Activated CD4-positive, CD25-positive, alpha-beta regulatory T cell (primary cell): ENCODE measurements at places on chromosomes 12 and 14.

GRCh38 chr12:54716261-54716660 is 68.1 kb upstream of the DCD start:
- DNase-seq, result no peak

GRCh38 chr14:100715803-100716202 is 10.9 kb upstream of the DLK1 start:
- DNase-seq, result no peak

- no peak for DNase-seq
These were observed 17.7 kb downstream of the WNT5B start for GRCh38 chr12:1646569-1647284.

DNA sequence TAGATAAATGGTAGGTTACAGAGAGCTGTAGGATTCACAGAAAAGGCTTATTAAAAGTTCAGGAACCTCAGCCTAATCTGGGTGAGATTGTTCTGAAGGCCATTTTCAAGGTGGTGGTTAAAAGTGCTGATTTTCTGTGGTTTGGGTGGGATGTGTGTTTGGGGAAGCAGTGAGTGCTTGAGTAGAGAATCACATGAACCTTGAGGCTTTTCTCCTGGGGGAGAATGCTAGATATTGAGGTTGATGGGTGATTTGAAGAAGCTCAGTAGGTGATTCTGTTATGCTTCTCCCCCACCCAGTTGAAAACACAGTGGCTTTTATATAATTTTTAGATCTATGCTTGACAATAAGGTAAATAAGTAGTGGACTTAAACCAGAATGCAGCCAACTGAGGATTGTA is 420.9 kb downstream of the PCNX1 start:
- DNase-seq, result no peak

- no peak for DNase-seq
These were observed 78.7 kb downstream of the PPM1A start for GRCh38 chr14:60327447-60328331.

DNA sequence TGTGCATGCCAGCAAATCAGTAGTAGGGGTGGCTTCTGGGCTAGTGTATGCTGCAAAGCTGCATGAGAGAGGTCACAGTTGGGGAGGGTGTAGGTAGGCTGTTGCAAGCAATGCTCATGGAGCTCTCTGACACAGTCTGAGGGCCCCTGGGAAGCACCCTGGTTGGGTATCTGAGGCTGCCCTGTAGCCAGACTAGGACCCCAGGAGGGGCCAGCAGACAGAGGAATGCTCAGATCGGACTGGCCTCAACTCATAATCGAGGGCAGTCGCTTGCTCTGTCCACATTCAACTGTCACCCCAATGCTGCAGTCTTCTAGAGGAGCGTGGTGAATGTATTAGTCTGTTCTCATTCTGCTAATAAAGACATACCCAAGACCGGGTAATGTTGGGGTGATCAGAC is 204.0 kb upstream of the ALG10 start:
- no peak for DNase-seq

DNA sequence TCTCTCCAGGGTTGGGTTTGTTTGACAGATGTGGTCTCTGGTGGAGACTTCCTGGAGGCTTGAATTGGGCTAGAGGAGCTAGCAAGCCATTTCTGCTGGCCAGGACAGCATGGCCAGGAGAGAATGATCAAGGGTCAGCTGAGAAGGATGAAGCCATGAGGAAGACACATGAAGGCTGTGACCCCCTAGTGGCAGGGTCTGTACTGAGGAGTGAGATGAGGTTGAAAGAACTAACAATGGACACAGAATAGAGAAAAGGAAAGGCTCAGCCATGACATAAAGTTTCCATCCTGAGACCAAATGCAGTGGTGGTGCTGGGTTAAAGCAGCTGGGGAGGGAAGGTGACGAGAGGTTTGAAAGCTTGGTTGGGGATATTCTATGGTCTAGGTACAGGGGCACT is 89.9 kb downstream of the NT5DC3 start:
- no peak for DNase-seq

GRCh38 chr12:116346741-116347140 is 69.2 kb upstream of the MED13L start:
- no peak for DNase-seq

DNA sequence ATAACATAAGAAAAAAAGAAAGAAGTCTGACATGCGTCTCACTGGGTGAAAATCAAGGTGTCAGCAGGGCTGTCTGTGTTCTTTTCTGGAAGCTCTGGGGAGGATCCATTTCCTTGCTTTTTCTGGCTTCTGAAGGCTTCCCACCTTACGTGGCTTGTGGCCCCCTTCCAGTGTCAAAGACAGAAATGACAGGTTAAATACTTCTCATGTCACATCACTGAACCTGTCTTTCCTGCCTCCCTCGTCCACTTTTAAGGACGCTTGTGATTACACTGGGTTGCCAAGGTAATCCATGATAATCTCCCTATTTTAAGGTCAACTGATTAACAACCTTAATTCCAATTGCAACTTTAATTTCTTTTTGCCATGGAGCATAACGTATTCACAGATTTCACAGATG is 4.6 kb upstream of the PHC1 start:
- DNase-seq, result no peak

DNA sequence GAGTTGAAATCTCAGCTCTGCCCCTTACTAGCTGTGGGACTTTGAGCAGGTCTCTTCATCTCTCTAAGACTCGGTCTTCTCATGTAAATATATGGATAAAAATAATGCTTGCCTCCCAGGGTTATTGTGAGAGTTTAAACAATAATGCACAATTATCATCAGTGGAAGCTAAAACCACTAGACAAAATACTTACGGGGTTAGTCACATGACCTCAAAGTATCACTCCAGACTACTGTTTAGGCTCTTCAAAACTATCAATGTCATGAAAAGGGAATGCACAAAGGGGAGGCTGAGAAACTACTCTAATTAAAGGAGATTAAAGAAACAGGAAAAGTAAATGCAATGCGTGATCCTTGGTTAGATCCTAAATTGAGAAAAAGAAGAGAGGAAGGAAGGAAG is 24.5 kb upstream of the TSPAN11 start:
- DNase-seq, result no peak

- DNase-seq, result no peak
These were observed 76.6 kb downstream of the HSPB8 start for GRCh38 chr12:119255314-119255713.

DNA sequence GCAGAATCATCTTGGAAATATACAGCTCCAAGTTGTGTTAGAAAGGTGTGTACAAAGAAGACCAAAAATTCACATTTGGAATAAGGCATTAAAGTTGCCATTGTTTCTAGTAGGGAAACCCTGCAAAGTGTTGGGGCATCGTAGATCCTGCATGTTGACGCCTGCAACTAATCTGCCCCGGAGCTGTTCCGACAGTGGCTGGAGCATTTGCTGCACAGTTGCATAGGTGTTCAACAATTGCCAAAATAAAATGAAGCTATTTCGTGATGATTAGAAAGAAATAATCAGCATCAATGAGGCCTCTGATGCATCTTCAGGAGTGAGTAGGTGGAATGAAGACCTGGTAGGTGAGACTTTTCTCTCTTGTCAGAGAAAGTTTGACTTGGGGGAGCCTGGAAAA is 47.3 kb downstream of the DAD1 start:
- no peak for DNase-seq

GRCh38 chr12:124397399-124397679 is 102.4 kb downstream of the RFLNA start:
- DNase-seq, result no peak

DNA sequence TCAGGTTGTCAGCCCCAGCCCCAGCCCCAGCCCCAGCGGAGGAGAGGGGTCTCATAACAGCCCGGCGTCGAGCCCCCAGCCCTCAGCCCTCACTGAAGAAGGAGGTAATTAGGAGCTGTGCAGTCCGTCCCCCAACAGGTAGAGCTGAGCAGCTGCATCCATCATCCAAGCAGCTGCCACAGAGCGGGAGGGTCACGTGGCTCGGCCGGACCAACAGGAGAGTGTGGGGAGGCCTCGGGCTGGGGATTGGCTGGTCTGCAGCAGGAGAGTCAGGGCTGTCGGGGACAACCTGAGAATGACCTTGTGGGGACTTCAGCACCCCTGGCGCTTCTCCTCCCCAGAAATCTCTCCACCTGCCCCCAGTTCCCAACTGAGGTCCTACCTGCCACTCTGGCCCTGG is 29.6 kb downstream of the SMUG1 start:
- no peak for DNase-seq
